ENCODE measurements at places on chromosomes 5 and 9.

DNA sequence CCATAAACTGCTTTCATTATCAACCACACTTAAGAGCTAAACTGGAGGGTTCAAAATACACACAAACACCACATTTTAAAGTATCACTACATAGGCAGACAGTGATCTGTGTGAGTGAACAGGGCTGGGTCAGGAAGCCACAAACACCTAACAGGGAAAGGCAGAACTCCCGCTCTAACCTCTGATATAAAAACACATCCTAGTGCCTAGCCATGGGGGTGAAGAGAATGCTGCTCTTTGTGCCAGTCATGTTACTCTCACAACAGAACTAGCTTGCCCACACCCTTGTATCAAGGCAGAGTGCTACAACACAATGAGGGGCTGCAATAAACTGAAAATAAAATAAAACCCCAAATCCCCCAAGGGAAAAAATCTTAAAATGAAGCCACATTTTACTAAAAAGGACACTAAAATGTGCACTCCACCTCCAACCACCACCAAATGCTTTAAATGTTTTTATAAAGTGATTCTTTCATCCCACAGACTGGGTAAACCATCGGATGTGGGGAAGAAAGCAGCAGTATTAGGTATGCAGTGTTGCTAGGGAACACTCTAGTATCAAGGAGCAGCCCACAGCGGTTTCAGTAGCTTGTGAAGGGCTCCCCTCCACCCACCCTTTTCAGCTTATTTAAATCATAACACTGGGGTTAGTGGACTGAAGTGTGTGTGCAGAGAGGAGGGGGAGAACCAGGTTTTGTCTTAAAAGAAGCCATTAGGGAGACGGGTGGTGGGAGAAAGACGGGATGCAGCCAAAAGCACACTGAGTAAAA is 64.5 kb downstream of the TMEM161B start:
- DNase-seq, result no peak

DNA sequence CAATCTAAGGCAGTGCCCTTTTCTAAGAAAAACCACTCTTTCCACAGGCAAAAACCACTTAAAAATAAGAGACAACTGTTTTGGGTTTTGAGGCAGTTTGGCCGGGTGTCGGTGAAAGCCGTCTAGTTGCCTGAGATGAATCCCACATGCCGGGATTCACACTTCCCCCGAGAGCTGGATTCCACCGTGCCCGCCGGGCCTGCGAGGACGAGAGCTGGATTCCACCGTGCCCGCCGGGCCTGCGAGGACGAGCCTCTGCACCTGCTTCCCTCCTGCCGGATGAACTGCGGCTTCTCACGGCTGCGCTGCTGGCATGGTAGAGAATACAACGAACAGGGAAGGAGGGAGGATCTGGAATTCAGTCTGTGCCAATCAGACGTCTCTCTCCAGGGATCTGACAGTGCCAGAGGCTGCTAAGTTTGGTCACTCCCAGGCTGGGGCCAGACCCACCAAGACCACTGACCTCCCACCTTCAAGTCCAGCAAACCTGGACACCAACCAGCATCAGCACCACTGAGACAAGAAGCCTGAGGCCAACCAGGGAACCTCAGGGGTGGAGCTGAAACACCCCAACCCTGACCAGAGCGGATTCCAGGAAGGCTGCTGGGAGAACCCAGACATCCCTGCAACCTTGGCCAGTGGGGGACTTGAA is 23.0 kb downstream of the VAV2 start:
- no peak for DNase-seq

- no peak for DNase-seq
These were observed 291.4 kb upstream of the RFX3 start for GRCh38 chr9:3817208-3817607.

GRCh38 chr5:116650964-116651363 is 76.3 kb upstream of the SEMA6A start:
- no peak for DNase-seq

GRCh38 chr9:112752334-112753125 is 2.0 kb downstream of the SNX30 start:
- DNase-seq, result no peak

GRCh38 chr5:31757806-31758205 is 118.9 kb downstream of the PDZD2 start:
- no peak for DNase-seq

- DNase-seq, result no peak
These were observed 1.9 kb downstream of the PCSK5 start for GRCh38 chr9:75892216-75892911.

GRCh38 chr5:33232731-33233505 is 207.8 kb upstream of the TARS1 start:
- DNase-seq, result no peak

DNA sequence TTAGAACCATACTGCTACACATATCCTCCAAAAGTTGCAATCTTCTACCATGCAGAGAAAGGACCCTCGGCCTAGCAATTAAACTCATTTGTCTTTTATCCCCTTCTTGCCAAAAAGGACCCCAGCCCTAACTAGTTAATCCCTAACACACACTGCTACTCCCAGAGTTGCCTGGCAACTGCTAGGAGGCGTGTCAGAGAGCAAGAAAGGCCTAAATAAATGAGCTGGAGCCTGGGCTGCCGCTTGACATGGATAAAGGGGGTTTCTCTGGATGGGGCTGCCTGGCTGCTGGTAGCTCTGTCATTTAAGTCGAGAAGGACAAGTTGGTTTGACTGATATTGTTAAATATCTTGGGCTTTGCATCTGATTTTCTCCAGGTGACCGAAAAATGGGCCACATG is 194.8 kb downstream of the CRB2 start:
- DNase-seq, result no peak

GRCh38 chr5:114969482-114969881 is 200.2 kb downstream of the TRIM36 start:
- no peak for DNase-seq

DNA sequence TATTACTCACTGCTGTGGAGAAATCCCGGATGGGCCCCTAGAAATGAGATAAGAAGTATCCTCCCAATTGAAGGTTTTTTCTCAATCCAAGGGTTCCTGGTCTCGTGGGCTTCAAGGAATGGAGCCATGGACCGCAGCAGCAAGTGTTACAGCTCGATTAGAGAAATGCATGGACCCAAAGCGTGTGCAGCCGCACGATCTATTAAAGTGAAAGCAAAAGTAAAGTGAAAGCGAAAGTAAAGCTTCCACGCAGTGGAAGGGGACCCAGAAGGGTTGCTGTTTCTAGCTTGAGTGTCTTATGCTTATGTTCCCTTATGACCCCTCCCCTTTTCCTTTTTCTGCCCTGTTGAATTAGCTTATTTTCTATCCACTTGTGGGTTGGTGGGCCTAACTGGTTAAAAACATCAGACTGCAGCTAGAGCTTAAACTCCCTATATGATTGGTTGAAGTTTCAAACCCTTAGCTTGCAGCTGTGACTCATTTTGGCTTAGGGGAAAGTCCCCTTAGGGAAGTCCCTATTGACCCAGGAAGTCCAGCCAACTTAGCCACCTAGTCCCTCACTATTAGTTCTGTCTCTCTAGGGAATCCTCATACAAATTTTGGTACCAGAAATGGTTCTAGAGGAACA is 1111.8 kb downstream of the TAF11L14 start:
- no peak for DNase-seq

- DNase-seq, result no peak
These were observed 41.6 kb downstream of the USP20 start for GRCh38 chr9:129876815-129877214.

- no peak for DNase-seq
These were observed 22.3 kb upstream of the EGFL7 start for GRCh38 chr9:136640171-136641111.

- DNase-seq, result no peak
These were observed 52.3 kb downstream of the ZDHHC21 start for GRCh38 chr9:14640967-14641366.

DNA sequence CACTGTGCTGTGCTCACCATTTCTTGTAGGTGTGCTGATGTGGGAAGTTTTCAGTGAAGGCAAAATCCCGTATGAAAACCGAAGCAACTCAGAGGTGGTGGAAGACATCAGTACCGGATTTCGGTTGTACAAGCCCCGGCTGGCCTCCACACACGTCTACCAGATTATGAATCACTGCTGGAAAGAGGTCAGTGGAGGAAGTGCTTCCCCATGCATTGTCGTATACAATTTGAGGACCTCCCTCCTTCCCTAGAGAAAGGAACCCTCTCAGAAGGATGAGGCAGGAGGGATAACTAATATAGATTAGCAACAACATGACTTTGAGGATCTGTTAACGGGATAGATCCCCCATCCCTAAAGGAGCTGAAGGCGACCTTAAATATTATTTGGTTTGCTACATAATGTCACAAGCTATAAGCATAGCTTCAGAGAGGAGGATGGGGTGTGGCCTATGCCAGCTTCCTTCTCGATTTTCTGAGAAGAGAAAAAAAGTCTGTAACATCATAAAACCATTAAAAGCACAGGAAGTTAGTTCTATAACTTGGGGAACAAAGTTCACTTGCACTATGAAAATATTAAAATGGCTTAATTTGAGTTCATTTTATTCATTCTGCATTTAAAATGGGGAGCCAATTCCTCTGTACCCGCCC is 17.0 kb upstream of the CYFIP2 start:
- DNase-seq, result no peak

GRCh38 chr9:133845440-133845839 is 107.3 kb upstream of the SARDH start:
- no peak for DNase-seq

GRCh38 chr9:73093016-73093739 is 58.5 kb upstream of the ANXA1 start:
- no peak for DNase-seq

- DNase-seq, result no peak
These were observed 7.3 kb upstream of the TCF7 start for GRCh38 chr5:134106991-134107701.

DNA sequence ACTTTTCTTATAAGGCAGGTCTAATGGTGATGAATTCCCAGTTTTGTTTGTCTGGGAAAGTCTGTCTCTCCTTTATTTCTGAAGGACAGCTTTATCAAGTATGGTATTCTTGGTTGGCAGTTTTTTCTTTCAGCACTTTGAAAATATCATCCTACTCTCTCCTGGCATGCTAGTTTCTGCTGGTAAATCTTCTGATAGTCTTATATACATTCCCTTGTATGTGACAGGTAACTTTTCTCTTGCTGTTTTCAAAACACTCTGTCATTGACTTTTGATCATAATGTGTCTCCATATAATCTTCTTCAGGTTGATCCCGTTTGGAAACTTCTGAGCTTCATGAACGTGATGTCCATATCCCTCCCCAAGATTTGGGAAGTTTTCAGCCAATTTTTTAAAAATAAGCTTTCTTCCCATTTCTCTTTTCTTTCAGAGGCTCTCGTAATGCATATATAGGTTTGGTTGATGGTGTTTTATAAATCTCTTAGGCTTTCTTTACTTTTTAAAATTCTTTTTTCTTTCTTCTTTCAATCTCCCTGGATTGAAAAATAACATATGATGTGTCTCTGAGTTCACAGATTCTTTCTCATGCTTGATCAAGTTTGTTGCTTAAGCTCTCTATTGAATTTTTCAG is 22.5 kb upstream of the GRAMD2B start:
- no peak for DNase-seq

DNA sequence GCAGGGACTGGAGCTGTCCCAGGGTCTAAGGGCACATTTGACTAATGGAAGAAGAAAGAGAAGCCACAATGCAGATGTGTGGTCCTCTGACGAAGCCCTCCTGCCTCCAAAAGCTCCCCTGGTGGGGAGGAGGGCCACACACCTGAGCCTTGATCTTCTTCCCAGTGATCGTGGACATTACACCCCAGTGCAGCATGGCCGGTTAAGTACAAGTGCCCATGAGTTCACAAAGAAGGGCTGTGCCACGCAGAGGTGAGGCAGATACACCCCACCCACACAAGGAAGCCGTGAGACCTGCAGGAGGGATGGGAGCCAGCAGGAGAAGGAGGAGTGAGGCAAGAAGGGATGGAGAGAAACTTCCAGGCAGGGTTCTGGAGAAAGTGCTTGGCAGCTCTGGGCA is 199.0 kb upstream of the MVB12B start:
- DNase-seq, result no peak

DNA sequence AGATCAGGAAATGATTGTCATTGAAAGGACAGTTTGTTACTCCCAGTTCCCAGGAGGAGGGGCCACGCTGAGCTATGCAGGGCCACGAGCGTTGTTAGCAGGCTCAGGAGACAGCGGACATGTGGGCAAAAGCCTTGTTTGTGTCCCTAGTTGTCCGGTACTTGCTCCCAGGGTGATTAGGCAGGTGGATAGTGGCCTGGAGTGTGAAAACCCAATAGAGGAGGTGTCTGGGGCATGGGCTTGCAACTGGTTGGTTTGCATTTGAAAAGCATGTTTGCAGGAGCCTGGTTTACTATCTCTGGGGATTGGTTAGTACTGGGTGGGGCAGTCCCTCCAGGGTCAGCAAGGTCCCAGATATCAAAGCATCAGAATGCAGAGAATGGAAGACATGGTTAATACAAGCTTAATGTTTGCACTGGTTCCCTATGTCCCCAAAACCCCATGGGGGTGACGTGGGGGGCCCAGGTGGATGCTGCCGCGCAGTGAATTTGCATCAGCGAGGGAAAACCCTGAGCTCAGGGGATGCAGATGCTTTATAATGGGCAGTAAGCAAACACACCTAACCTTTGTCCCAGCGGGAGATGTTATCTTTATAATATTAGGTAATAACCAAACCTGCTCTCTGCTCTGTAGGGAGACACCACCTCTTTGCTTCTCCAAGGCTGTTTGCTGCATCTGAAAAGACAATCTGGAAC is 39.7 kb downstream of the ROPN1L start:
- DNase-seq, result no peak

DNA sequence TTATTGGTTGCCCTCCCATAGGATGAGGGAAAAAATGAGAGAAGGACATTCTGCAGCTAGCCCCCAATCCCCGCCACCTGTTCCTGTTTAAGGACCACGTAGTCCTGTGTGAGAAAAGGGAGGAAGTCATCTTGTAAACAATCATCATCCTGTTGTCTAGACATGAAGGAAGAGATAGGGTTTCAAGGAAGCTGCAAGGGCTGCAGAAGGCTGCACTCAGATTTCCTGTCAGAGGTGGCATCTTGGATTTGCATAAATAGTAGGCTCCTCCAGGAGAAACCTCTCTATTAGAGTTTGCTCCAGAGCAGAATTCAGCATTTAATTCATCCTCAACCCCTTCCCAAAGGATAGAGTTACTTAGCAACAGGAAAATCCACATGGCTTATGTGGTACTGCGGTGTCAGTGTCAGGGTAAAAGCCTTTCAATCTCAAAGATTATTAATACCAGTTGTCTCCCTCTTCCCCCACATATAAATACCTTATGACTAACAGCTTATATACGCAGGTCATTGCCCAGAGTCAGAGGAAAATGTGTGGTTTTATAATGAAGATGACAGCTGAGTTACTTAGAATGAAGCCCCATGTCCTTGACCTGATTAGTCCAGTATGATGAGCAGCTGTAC is 4.6 kb upstream of the DNAJC18 start:
- peak; percentile 86 for DNase-seq

GRCh38 chr5:171562822-171563221 is 143.4 kb downstream of the FGF18 start:
- DNase-seq, result no peak

DNA sequence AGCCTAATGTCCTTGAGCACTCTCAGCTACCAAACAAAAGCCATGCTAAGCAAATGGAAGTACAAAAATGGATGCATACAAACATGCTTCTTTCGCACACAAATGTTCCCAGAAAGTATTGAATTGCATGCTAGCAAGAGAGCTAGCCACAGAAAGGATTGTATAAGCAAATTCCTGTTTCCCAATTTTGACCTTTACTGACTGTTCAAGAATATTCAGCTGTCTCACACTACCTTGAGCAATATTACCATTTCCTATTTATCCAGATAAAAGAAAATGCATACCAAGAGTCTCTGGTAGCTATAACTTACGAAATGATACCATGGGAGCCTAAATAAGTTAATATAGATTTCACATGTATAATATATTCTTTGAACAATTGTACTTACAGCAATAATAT is 264.6 kb downstream of the TMEM167A start:
- DNase-seq, result no peak

GRCh38 chr5:76608833-76609232 is 14.4 kb downstream of the F2RL2 start:
- DNase-seq, result peak; percentile 73

All from HCEC 1CT (cell line).